ENCODE measurements at places on chromosomes 4 and X. TPM values are rescaled to one million over a fixed set of nuclear protein-coding genes. Genes with fewer than 3 reads are reported as not detected.

GRCh38 chr4:2066571-2067445, 7.7 kb downstream of the NAT8L start:
- H3K4me1 ChIP-seq: peaks cover 4% of the 10 kb centered on the region
- H3K4me3 ChIP-seq: no peak overlapping the region
- H3K36me3 ChIP-seq: no peaks in the 10 kb centered on the region
- DNase-seq: no peak

- no peaks in the 10 kb centered on the region for H3K4me1 ChIP-seq
- H3K27me3 ChIP-seq: no peaks in the 10 kb centered on the region
- no peak for DNase-seq
- no peak overlapping the region for H3K4me3 ChIP-seq
- H3K27ac ChIP-seq: no peak overlapping the region
- H3K36me3 ChIP-seq: no peaks in the 10 kb centered on the region
Measured at GRCh38 chrX:19057856-19058255, 64.4 kb downstream of the ADGRG2 start.

DNA sequence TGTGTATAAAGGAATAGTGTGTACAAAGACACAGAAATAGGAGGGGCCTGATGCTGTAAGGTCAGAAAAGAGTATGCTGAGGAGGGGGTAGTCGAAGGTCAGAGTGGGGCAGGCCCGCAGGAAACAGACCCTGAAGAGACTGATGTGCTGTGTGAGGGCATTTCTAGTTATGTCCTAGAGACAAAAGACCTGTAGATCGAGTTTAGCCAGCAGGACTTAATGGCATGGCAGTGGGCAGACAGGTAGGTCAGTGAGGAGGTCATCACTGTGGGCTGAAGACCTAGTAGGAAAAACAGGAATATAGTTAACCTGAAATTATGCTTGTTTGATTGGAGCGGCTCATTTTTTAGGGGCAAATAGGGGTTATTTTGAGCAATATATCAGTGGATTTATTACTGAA, 57.1 kb downstream of the KIAA0232 start:
- H3K4me1 ChIP-seq: peaks cover 29% of the 10 kb centered on the region
- no peaks in the 10 kb centered on the region for H3K36me3 ChIP-seq
- H3K4me3 ChIP-seq: no peak overlapping the region
- H3K27ac ChIP-seq: peak overlapping the region; percentile 99

GRCh38 chrX:25018682-25019081, 2.9 kb upstream of the ARX start:
- H3K27me3 ChIP-seq: peaks cover 100% of the 10 kb centered on the region
- no peak overlapping the region for H3K27ac ChIP-seq
- H3K4me1 ChIP-seq: peaks cover 8% of the 10 kb centered on the region
- DNase-seq: no peak
- H3K36me3 ChIP-seq: no peaks in the 10 kb centered on the region

DNA sequence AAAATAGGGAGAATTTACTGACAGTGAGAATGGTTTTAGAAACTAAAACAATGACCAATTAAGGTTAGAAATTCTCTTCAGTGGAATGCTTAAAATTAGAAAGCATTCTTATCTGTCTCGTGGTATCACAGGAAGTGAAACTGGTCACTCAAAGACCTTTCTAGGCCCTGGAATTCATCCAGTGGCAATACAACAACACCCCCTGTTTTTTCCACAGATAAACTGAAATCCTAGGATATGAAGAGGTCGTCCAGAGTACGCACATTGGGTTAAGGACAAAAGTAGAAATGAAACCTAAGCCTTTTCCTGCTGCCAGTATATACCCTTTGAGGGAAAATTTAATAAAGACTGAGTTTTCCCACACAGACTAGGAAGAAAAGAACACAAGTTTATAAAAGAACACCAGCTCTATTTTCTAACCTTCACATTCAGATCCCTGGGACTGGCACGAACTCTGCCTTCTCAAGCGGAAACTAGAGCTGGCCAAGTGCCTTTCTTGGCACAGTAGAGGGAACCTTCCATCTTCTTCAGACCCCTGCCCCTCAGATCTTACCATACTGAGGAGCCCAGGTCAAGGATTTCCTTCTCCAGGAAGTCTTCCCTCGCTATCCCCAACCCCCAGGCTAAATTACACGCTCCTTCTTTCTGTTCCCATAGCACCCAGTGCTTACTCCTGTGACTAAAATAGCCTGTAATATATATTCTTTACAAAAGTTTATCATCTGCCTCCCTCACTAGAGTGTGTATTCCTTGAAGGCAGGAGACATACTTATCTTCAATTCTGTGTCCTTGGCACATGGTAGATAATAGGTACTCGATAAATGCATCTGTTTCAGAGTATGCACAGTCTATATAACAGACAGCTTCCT, 16.9 kb downstream of the LHFPL1 start:
- H3K4me3 ChIP-seq: no peak overlapping the region
- peak; percentile 9 for DNase-seq
- no peaks in the 10 kb centered on the region for H3K27me3 ChIP-seq

GRCh38 chrX:154539077-154539476, 7.6 kb downstream of the G6PD start:
- H3K4me3 ChIP-seq: no peak overlapping the region
- no peaks in the 10 kb centered on the region for H3K27me3 ChIP-seq
- DNase-seq: no peak
- no peaks in the 10 kb centered on the region for H3K36me3 ChIP-seq
- H3K27ac ChIP-seq: no peak overlapping the region
- H3K4me1 ChIP-seq: no peaks in the 10 kb centered on the region

GRCh38 chr4:41746025-41746439, 2.5 kb downstream of the PHOX2B start:
- peaks cover 100% of the 10 kb centered on the region for H3K27me3 ChIP-seq
- no peaks in the 10 kb centered on the region for H3K36me3 ChIP-seq
- DNase-seq: no peak
- H3K4me1 ChIP-seq: no peaks in the 10 kb centered on the region

DNA sequence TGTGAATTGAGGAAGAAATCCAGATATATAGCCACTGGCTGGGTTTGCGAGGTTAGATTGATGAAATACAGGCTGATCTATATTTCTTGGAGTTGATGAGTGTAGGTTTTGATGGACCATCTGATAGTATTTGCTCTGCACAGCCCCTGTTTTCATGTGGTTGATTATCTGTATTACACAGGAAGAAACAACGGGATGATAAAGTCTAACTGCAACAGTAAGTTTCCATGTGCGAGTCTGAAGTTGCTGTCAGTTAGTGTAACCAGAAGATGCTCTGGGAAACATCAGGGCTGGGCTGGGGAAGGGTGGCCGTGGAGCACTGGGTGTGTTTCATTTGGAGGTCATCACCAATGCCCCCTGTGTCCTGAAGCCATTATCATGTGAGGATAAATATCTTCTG, 148.4 kb upstream of the SFRP2 start:
- H3K27ac ChIP-seq: no peak overlapping the region
- no peaks in the 10 kb centered on the region for H3K36me3 ChIP-seq
- H3K4me1 ChIP-seq: peaks cover 5% of the 10 kb centered on the region
- no peaks in the 10 kb centered on the region for H3K27me3 ChIP-seq

- peaks cover 45% of the 10 kb centered on the region for H3K4me1 ChIP-seq
- H3K36me3 ChIP-seq: no peaks in the 10 kb centered on the region
- H3K4me3 ChIP-seq: no peak overlapping the region
- H3K27ac ChIP-seq: peak overlapping the region; percentile 64
- no peaks in the 10 kb centered on the region for H3K27me3 ChIP-seq
- no peak for DNase-seq
Measured at GRCh38 chr4:38674258-38675144, 10.5 kb downstream of the KLF3 start.

DNA sequence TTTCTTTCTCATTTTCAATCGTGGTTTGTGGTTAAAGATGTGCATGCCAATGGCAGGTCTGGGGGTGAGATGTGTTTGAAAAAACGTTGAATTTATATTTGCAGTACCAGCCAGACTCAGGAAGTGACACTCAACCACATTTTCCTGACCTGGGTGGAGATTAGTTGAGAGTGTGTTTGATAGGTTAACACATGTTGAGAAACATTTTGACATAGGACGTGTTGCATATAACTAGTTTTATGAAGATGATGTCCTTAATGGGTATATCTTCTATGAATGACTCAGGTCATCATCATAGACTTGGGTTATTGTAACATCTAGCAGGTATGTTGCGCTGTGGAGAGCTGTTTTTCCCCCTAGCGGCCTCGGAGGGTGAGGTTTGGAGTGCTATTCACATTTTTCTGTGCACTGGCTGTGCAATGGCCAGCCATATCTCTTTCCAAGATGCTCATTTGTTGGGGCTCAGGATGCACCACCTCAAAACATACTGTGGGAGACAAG, 21.7 kb upstream of the CD38 start:
- H3K4me1 ChIP-seq: no peaks in the 10 kb centered on the region
- no peak overlapping the region for H3K4me3 ChIP-seq
- no peaks in the 10 kb centered on the region for H3K27me3 ChIP-seq
- no peaks in the 10 kb centered on the region for H3K36me3 ChIP-seq

- DNase-seq: no peak
- H3K36me3 ChIP-seq: no peaks in the 10 kb centered on the region
- peaks cover 9% of the 10 kb centered on the region for H3K4me1 ChIP-seq
- H3K4me3 ChIP-seq: no peak overlapping the region
- H3K27ac ChIP-seq: no peak overlapping the region
- H3K27me3 ChIP-seq: no peaks in the 10 kb centered on the region
Measured at GRCh38 chr4:20393486-20394100, 141.9 kb downstream of the SLIT2 start.

DNA sequence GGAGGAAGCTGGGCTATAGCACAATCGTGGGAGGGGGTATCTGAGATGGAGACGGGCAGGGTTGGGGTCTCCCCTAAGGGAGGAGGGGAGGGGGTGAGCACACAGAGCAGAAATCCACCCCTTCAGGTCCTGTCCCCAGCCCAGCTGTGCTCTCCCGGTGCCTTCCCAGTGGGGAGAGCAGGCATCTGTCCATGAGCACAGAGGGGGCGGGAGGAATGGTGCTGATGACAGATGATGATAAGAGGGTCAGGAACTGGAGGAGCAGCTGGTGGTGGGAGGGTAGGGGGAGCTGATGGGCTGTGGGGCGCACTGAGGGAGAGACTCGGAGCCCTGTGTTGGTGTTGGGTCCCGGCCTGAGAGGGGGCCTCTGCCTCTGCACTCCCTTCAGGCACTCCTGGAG, 8.6 kb downstream of the ATP2B3 start:
- H3K4me1 ChIP-seq: no peaks in the 10 kb centered on the region
- no peaks in the 10 kb centered on the region for H3K36me3 ChIP-seq
- DNase-seq: no peak

DNA sequence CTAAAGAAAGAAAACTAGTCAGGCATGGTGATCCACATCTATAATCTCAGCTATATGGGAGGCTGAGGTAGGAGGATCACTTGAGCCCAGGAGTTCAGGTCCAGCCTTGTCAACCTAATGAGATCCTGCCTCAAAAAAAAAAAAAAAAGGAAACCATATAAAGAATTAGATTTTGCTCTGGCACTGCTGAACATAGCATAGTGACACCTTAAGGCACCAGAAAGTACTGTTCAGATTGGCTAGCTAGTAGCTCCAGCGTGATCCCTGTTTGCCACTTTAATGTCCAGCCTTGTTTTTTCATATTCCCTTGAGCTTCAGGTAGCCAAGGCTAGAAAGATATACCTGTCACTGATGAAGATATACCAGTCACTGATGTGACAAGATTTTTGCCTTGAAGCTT, 34.1 kb downstream of the EXOC1 start:
- H3K4me3 ChIP-seq: no peak overlapping the region
- no peak for DNase-seq
- no peak overlapping the region for H3K27ac ChIP-seq

DNA sequence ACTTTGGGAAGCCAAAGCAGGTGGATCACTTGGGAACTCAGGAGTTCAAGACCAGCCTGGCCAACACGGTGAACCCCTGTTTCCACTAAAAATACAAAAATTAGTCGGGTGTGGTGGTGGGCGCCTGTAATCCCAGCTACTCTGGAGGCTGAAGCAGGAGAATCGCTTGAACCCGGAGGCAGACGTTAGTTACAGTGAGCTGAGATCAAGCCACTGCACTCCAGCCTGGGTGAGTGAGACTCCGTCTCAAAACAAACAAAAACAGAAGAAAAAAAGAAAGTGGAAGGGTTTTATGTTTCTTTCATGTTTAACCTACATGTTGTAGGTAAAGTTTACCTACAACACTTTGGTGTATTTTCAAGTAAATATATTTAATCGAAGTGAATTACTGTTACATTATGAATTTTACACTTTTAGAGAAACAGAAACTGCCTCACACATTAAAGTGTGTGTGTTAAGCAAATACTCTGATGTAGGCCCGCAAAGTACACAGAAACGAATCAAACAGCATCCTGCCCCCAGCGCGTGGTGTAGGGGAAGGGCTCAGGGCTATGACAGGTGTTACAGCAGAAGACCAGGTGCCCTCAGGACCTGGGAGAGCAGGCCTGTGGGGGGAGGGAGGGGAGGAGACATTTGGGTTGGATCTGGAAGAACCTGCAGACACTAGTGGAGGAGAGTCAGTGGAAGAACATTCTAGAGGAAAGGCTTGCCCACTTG, 39.0 kb downstream of the PTTG2 start:
- H3K36me3 ChIP-seq: no peaks in the 10 kb centered on the region
- peaks cover 4% of the 10 kb centered on the region for H3K4me1 ChIP-seq
- DNase-seq: no peak
- H3K4me3 ChIP-seq: no peak overlapping the region

DNA sequence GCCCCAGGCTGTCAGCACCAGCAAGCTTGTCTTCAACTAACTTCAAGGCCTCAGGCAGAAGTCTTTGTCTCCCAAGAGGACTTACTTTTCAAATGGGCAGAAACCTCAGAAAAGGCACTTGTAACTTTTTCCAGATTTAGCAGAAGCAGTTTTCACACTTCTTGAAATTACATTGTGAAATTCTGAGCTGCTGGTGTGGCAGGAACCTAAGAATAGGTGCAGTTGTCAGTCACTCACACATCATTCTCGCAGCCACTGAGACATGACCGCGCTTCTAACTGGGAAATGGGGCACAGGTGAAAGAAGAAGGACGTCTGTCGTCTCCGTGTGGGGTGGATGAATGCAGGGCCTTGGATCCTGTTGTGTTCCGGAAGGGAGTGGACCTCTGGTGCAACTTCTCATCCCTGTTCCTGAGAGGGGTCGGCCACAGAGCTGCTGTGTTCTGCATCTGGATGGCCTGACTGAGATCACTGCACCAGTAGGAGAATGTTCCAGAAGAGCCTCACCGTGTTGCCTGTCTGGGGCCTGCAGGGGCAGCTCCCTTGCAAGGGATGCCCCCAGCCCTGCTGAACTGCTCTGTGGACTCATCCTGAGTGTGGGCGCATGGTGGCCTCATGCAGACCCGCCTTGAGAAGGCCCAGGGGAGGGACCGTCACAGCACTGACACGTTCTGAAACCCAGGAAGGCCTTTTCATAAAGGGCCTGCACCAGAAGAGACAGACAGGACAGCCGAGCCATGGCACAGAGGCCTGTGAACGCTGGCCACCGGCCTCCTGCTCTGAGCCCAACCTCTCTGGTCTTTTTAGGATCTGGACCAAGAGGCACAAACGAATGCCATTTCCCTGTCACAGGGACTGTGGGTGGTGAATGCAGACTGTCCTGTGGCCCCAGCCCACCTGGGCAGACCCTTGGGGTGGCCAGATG, 18.7 kb downstream of the NAT8L start:
- H3K36me3 ChIP-seq: no peaks in the 10 kb centered on the region
- no peaks in the 10 kb centered on the region for H3K4me1 ChIP-seq
- no peaks in the 10 kb centered on the region for H3K27me3 ChIP-seq
- H3K27ac ChIP-seq: no peak overlapping the region

The MAGEA4 gene
- total RNA-seq: not detected

The MXRA5 gene
- total RNA-seq: 0.09 TPM

The GAGE1 gene
- total RNA-seq: not detected

The PARM1 gene
- 11.3 TPM for total RNA-seq

The PPBP gene
- total RNA-seq: not detected

The TMEM185A gene
- 55.5 TPM for total RNA-seq

The TCEAL7 gene
- total RNA-seq: 3.5 TPM
